Activated CD4-positive, alpha-beta memory T cell treated with anti-CD3 and anti-CD28 coated beads for 36 hours (primary cell): ENCODE measurements at places on chromosomes 7 and 10.

GRCh38 chr10:128912568-128913311 is 554.3 kb upstream of the MGMT start:
- no peak for DNase-seq

GRCh38 chr10:93993782-93994437 is at the start of gene PLCE1:
Gene PLCE1, plus strand, starts transcription at chr10:93993931. Its CDS starts 37,116 bp downstream, at chr10:94031047.
- DNase-seq, result peak; percentile 13

DNA sequence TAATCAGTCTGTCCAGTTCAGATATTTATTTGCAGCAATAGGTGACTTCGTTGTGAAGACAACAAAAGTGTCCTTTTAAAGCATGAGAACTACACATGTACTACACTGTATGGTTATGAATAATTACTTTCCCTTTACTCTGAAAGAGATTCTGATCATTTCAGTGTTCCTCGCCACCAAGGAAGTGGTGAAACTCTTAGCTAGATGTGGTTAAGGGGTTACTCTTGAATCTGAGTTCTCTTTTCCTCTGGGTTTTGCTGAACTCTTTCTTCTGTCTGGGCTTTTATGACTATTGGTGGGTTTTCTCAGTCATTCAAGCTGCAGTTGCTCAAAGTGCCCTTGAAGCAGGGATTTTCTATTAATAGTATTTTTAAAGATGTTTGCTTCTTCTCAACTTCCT is 127.9 kb upstream of the SEM1 start:
- DNase-seq, result peak; percentile 26

DNA sequence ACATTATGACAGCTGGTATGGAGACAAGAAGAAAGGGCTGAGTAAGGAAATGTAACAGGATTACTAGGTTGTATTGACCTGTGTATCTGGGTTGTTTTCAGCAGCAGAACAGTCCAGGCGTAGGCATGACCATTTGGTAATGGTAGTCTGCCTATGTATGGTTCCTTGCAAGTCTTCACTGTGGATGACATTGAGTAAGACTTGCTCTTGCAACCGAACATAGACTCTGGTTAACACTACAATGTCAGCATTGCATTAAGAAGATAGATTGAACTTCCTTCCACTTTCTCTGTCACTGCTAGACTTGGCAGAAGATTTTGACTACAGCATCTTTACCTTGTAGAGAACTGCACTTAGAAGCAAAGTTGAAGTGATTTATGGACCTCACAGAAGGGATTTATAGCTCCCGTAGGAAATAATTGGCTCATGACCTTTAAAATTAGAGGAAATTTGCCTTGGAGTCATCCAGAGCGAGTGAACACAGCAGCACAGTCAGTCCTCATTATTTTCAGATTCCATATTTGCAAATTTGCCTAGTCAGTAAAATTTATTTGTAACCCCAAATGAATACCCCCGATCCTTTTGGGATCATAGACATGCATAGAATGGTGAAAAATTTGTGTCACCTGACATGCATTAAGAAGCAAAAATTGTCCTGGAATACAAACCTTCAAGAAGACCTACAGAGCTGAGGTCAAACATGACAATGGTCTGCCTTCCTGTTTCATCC is 79.6 kb upstream of the STRIP2 start:
- DNase-seq, result no peak

GRCh38 chr10:56139405-56139804 is 221.7 kb downstream of the ZWINT start:
- no peak for DNase-seq

DNA sequence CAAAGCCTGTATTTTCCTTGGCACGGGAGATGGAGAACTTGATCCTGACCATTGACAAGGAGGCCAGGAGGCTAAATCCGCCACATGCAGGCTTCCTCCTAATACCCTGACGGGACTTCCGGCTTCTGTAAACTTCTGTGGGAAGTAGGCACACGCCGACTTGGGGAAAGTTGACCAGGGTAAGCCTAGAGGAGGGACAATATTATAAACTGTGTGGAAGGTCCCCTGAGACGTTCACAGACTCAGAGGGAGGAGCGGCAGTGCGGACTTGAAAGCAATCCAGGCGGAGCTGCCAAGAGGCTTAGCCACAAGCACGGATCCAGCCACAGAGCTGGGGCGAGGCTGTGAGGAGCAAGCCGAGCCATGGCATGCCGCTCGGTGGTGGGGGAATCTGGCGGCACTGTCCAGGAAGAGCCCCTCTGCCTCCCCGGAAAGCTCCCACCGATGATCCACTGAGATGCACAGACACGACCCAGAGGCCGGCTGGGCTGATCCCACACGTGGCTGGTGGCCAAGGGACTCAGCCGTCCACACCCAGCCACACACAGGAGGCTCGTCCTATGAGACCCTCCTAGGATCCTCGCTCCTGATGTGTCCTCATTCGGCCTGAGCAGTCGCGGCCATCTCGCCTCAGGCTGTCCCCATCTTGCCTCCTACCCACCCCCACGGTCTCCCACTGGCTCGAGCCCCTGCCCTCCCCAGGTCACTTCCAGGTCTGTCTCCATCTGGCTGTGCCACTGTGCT is 40.0 kb upstream of the INSIG1 start:
- DNase-seq, result no peak
